ENCODE measurements at places on chromosomes 12 and 14. TPM values are rescaled to one million over a fixed set of nuclear protein-coding genes. Genes with fewer than 3 reads are reported as not detected.

KRT5 gene
- total RNA-seq, result not detected

- no peak for DNase-seq
Measured at GRCh38 chr14:37590428-37591139, 4.5 kb downstream of the FOXA1 start.

DNA sequence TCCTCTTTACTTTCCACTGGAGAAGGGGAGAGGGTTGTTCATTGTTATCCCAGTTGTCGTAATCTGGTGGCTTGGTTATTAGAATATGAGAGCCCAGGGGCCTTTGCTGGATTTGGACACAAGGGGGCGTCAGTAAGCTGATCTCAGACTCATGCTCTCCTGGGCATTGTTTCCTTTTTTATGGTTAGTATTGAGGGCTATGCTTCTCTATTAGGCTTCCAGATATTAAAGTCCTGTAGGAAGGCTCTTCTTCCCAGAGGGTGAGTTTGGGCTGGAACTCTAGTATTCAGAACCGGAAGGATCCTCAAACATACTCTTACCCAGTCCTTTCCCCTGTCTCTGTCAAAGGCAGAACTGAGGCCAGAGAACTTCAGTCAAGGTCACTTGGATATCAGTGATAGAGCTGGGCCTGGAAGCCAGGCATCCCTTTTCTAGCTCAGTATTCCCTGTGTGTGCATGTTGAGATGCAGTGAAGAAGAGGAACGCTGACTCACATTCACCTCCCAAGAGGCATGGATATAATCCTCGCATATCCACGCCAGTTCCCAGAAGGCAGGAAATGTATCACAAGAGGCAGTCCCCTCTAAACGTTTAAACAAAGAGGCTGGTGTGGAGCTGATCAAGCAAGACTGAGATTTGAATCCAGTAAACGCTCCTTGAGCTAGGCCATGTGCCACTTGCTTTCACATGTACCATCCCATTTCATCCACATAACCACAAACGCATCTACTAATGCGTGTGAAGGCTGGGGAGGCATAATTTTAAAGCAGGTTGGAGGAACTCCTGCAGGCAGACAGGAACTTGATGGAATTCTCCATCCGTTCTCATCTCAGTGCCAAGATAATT lies 41.6 kb downstream of the UBE3B start:
- DNase-seq, result peak; percentile 56

DNA sequence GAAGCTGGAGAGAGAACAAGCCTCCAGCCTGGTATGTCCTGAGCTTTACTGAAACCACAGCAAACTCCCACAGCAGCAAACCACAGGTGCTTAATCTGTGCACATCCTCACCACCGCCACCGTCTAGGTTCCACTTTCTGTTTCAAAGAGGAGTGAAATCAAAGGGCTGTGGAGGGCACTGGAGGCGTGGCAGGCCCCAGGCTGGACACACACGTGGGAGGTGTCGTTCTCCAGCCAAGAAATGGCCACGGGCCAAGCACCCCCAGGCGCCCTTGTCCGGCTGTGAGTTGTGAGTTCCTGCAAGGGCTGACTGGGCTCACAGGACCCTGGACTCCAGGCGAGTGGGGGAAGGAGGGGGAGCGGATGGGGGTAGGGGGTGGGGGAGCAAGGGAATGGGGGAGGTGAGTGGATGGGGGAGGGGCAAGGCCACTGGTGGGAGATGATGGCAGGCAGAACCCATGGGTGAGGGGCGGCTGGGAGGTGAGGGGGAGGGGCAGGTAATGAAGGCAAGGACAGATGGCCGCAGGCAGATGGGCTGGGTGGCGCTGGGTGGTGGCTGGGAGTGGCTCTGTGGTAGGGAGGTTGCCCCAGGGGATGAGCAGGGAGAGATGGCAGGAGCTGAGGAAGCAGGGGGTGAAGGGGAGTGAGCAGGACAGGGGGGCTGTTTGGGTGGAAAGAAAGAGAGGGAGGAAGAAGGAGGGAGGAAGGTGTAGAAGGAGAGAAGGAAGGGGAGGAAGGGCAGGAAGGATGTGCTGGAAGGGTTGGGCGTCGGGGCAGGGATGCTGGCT lies 86.7 kb downstream of the NCOR2 start:
- peak; percentile 97 for DNase-seq

GRCh38 chr14:26867171-26867757 lies 269.4 kb upstream of the NOVA1 start:
- no peak for DNase-seq

- no peak for DNase-seq
Measured at GRCh38 chr14:89212386-89213235, 204.4 kb downstream of the FOXN3 start.

Data from RPMI7951 (cell line).